ENCODE measurements at places on chromosomes 12 and 14.

- no peak for DNase-seq
Observed at GRCh38 chr12:22576473-22576872, 32.1 kb upstream of the C2CD5 start.

GRCh38 chr12:6745741-6746525, 7.0 kb downstream of the MLF2 start:
- no peak for DNase-seq

DNA sequence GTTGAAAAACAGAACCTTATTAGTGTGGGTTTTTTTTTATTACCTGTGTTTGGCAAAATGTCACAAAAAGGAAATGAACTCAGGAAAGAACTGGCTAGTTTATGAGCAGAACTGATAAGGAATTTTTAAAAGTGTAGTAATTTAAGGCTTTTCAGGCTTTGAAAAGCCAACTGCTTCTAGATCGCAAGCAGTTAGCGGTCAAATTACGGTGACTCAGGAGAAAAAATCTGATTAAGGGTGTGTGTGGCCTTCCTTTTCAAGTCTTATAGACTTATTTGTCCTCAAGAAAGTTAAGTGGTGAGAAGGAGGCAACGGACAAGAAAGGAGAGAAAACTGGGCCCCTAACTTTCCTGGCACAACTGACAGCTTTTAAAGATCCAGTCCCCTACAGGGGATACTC, 33.4 kb downstream of the PDZRN4 start:
- DNase-seq: no peak

DNA sequence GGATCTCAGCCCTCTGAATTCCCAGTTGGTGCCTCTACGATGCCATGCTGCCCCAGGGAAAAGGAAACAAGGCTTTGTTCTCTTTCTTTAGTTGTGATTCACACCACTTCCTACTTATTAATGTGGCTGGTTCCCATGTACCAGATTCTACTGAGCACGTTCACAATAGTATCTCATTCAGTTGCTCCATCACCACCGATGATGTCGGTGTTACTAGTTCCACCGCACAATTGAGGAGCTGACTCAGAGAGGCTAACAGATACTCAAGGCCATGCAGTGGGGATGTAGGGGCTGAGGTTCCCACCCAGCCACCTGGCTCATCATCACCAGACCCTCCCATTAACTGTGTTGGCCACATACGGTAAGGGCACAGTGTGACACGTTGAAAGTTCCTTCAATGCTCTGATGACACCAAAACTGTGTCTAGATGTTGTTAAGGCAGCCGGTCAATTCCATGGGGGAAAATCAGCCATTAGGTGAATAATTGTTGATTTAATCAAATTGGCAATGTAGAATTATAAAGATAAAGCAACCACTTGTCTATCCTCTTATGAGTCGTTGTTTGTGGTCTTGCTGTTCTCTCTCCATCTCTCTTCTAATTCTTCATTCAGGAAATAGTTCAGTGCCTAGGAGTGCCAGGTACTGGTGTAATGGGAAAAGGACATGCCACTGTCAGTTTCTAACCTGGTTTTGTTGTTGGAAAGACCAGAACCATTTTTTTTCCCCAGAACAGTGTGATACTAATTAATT, 244.2 kb upstream of the CRY1 start:
- no peak for DNase-seq

- DNase-seq: no peak
Observed at GRCh38 chr12:99611599-99611998, 36.0 kb upstream of the GARIN6 start.

DNA sequence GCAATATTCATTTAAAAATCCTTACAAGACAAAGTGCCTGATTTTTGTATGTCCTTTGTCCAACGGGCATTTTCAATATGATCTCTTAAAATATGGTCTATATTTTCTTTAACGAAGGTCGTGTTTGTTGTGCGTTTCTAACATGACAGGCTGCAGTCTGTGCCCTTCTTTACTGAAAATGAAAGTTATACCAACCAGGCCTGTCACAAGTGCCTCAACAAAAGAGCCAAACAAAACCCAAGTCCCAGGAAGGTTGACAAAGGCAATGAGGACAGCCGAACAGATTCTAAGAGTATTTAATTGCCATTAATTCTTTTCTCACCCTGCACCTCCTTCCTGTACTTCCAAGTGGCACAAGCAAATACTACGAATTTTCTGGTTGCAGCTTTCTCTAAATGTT, 13.9 kb downstream of the PAX9 start:
- DNase-seq: no peak
